ENCODE measurements at places on chromosomes 5 and 9.

DNA sequence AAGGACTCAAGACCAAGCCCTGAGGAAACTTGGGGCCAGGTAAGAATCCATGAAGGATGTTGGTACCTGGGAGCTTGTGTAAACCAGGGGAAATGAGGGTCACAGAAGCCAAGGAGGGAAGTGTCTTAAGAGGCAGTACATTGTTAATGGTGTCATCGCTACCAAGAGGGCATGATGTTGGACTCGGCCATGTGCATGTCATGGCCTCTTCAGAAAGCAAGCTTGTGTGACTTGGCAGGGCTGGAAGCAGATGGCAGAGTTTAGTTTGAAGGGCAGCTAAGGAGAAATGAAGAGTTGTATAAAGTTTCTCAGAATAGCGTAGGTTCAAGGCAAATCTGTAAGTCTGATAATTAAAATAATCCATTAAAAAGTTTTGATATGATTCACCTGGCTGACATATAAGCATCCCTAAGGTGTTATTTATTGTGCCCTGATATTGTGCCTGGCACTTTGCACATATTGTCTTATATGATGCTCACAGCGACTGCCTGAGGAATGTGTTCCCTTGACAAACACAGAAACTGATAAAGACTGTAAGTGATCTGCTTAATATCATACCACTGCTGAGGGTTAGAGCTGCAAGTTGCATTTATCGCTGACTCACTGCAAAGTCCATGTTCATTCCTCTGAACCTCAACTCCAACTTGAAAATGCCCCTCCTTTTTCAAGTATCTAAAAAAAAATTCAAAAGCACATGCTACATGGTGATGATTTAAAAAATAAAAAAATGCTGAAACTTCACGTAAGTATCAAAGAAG, 81.3 kb upstream of the PTPN3 start:
- no peak for DNase-seq

GRCh38 chr9:74735761-74736160, 152.0 kb downstream of the TRPM6 start:
- no peak for DNase-seq

GRCh38 chr9:137333016-137333671, 31.1 kb upstream of the NRARP start:
- DNase-seq = no peak

DNA sequence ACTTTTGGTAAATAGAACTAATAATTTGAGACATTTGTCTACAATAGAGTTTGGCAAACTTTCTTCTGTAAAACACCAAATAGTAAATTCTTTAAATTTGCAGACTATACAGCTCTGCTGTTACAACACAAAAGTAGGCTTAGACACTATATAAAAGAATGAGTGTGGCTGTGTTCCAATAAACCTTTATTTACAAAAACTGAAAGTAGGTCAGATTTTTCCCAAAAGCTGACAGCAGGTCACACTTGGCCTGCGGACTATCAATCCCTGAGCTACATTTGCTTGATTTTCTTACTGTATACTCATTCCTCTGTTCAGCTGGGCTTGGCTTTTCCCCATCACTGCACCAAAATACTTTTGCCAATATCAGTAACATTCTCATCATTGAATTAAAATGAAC, 189.4 kb downstream of the COMMD10 start:
- no peak for DNase-seq

- no peak for DNase-seq
Observed at GRCh38 chr5:119532637-119533036, 80.3 kb downstream of the HSD17B4 start.

All from GM04503 (cell line).